Erythroblast (primary cell): ENCODE measurements at places on chromosomes 7 and 10.

GRCh38 chr7:124201768-124202349 lies 169.0 kb upstream of the TMEM229A start:
- DNase-seq = no peak

DNA sequence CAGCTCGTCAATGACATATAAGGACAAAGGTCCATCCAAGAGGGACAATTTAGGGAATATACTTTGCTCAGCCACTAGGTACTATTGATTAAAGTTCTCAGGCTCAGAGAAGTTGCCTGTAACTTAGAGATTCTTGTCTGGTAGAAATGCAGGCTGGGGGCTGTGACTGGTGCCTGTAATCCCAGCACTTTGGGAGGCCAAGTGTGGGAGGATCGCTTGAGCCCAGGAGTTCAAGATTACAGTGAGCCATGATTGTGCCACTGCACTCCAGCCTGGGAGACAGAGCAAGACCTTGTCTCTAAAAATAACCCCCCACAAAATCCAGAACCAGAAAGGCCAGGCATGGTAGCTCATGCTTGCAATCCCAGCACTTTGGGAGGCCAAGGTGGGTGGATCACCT lies 36.2 kb upstream of the ACTR3B start:
- no peak for DNase-seq

DNA sequence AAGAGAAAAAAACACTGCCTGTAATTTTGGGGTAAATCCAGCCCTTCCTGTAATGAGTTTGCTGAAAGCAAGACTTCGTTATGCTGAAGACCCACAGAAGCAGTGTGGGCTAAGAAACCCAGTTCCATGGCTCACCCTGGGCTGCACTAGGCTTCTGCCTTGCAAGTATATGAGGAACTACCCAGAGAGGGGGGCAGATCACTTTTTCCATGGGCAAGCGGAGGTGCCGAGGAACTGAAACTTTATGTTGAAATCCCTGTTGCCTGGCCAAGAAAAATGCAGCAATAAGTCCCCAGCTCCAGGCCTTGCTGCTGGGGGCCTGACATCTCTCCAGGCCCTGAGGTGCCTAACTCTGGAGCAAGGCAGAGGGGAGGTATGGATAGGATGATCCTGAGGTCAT lies 8.5 kb downstream of the RASSF4 start:
- no peak for DNase-seq

- no peak for DNase-seq
Measured at GRCh38 chr10:95314192-95314918, 23.6 kb upstream of the PDLIM1 start.

GRCh38 chr10:28300027-28300426 lies 2.8 kb downstream of the MPP7 start:
- no peak for DNase-seq

- no peak for DNase-seq
Measured at GRCh38 chr10:61857746-61858145, 43.8 kb upstream of the ARID5B start.

GRCh38 chr10:132209130-132209529 lies 22.4 kb downstream of the DPYSL4 start:
- DNase-seq = no peak

DNA sequence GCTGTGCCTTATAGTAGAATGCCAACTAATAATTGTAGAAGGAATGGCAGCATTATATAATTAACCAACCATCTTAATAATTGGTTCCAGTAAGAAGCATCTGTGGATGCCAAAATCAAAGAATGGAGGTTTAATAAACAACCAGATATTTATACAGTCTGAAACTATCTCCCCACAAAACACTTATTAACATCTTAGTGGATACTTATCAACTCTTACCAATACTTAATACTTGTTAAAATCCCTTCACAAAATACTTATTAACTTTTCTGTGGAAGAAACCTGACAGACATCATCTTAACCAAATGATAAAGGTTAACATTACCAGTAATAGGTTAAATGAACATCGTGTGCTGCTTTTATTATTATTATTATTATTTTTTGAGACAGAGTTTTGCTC lies 29.1 kb upstream of the FAM107B start:
- no peak for DNase-seq

DNA sequence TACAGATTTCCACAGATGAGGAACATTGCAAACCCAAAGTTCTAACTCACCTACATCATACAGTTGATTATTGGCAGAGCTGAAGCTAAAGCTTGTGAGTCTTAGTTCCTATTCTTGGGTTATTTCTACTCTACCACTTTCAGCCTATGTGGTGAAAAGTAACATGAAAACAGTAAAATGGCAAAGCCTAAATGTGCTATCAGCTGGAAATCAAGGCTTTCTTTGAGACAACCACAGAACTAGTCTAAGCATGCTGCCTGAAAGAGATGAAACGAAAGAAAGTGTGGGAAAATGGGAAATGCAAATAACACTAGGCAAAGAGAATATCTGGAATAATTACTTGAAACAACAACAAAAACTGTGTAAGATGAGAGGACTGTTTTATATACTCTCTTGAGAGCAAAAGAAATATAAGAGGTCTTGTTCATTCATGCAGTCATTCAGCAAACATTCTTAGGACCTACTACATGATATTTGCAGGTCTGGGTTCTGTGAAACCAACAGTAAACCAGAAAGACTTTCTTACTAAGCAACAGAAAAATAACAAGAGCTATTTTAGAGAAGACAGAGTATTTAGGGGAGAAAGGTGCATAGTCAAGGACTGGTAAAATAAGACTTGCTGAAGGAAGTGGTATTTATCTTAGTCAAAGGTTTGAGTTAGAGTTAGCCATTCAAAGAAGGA lies 437.1 kb downstream of the HTR7 start:
- no peak for DNase-seq

DNA sequence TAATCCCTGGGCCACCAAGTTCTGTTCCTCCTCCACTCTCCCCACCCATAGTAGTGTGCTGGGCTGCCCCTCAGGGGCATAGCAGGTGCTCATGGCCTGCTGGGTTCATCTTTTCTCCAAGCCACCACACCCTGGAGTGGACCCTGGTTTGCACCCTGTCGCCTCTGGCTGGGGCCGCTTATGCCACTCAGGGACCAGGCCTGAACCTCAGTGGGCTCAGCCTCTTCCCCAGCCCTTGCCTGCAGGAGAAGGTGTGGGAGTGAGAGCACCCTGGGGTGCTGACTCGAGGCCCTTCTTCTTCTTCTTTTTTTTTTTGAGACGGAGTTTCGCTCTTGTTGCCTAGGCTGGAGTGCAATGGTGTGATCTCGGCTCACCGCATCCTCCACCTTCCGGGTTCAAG lies 10.2 kb downstream of the CLIP2 start:
- no peak for DNase-seq

GRCh38 chr10:104589431-104589830 lies 51.7 kb upstream of the SORCS3 start:
- no peak for DNase-seq

GRCh38 chr10:58184120-58184670 lies 83.5 kb downstream of the IPMK start:
- no peak for DNase-seq

DNA sequence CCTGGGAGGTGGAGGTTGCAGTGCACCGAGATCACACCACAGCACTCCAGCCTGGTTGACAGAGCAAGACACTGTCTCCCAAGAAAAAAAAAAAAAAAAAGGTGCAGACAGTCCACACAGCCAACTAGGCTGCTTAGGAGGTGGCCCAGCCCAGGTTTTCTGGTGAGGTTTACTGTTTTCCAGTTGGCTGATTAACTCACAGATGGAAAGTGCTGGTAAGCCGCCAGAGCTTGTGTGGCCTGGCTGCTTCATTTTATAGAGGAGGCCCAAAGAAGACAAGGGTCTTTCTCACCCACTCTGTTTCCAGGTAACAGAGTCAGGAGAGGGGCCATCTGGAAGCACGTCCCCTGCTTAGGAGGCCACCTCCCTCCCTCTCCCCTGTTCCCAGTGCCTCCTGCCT lies 6.2 kb downstream of the RHBDD2 start:
- DNase-seq = no peak

DNA sequence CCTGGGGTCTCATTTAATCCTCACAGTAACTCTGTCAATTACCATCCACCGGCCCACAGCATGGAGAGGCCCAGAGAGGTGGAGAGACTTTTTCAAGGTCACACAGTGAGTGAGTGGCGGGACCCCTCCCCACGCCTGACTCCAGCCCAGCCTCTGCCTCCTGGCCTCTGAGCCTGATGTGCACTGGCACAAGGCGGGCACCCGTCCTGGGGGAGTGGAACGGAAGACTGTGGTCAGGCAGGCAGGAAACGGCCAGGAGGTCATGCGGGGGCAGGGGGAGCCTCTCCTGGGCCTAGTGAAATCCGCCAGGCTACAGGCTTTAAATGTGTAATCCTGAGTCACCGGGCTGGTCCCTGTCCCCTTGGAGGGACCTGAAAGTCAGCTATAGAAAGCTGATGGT lies 32.2 kb downstream of the ZCCHC24 start:
- no peak for DNase-seq

- no peak for DNase-seq
Measured at GRCh38 chr7:46945328-46945727, 636.6 kb downstream of the TNS3 start.

DNA sequence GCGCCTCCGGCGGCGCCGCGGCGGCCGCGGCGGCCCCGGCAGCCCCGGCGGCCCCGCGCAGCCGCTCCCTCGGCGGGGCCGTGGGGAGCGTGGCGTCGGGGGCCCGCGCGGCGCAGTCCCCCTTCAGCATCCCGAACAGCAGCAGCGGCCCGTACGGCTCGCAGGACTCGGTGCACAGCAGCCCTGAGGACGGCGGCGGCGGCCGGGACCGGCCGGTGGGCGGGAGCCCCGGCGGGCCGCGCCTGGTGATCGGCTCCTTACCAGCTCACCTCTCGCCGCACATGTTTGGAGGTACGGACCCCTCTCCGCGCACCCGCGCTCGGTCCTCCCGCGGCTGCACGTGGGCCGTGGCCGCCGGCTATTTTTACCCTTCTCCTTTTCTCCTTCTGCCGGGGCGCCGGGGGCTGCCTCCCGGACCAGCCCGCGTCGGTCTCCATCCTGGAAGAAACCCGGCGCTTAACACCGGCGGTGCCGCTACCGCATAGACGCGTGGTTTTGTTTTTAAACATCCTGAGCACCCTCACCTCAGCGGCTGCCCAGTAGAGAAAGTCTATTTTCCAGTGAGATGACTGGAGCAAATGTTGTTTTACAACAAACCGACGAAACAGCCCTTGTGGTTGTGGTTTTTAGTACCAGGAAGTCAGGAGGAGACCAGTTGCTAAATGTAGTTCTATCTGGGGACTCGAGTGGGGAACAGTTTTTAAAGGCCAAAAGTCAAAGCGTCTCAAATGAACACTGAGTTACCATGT lies 1.3 kb downstream of the ZNRF2 start:
- DNase-seq = peak; percentile 66

DNA sequence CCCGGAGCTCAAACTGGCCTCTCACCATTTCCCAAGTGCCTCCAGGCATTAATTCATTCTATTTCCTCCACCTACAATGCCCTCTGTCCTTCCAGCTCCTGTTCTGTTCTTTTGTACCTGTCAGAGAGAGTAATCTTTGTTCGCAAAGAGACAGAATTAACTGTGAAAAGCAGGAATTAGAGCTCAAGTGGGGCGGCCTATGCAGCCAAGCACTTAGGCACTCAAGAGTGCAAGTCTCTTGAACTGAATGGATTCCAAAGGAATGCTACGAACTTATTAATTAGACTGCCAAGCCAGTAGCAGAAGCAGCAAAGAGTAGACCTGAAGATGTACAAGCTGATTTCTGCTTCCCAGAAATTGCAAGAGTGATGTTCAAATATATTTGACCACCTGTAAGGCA lies 338.3 kb upstream of the AUTS2 start:
- no peak for DNase-seq

GRCh38 chr7:116584721-116585120 lies 59.9 kb downstream of the CAV1 start:
- no peak for DNase-seq

DNA sequence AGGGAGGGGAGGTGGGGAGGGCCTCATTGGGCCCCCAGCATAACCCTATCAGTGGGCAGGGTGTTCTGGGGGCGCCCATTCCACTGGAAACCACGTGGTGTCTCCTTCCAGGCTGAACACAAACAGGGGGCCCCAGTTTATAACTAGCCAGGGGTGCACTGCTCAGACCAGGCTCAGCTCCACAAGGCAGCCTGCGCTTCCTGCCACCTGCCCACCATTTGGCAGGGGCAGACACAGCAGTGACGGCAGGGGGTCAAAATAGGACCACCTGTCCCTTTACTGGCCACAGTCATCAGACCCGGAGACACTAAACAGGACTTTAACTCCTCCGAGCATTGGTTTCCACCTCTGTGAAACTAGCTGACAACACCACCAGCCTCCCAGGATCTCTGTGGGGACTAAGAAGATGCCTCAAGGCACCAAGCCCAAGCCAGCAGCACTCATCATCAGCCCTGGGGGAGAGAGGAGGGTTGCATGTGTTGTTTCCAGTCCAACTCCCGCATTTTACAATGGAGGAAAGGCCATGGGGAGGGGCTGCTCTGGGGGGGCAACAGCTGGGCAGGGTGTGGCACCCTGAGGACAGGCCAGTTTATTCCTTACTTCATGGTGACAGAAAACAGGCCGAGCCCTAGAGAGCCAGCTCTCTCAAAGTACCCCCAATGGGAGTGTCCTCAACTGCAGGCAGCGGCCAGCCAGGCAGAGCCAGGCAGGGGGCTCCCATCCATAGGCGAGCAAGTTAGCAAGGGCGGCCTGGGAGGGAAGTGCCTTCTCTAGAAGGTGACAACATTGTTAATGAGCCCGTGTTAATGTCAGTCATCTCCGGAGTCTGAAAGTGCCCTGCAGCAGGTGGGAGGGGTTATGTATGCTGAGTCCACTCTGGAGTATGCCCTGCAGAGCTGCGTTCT lies 127.6 kb downstream of the TNS3 start:
- no peak for DNase-seq

- DNase-seq = no peak
Measured at GRCh38 chr10:131513445-131513844, 201.9 kb upstream of the TCERG1L start.

GRCh38 chr10:110687400-110687799 lies 43.3 kb downstream of the RBM20 start:
- DNase-seq = no peak
